ENCODE measurements at places on chromosomes 2 and 18. TPM values are rescaled to one million over a fixed set of nuclear protein-coding genes. Genes with fewer than 3 reads are reported as not detected.

DNA sequence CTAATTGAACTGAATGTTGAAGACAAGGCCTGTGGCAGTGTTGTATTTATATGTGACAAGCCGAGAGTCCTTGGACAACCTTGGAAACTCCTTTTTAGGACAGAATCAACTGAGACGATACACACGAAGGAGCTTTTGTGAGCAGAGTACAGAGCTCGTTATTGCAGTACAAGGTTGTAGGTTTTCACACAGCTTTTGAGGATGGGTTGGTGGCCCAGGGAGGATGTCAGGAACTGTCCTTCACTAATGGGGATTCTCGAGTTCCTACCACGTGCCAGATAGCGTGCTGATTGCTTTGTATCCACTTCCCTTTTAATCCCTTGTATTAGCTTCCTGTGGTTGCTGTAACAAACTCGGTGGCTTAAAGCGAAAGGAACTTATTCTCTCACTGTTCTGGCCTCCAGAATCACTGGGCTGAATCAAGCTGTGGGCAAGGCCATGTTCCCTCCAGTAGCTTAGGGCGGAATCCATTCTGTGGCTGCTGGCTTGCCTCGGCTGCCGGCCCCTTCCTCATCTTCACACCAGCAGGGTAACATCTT is 20.2 kb downstream of the INPP4A start:
- DNase-seq = peak; percentile 32

DNA sequence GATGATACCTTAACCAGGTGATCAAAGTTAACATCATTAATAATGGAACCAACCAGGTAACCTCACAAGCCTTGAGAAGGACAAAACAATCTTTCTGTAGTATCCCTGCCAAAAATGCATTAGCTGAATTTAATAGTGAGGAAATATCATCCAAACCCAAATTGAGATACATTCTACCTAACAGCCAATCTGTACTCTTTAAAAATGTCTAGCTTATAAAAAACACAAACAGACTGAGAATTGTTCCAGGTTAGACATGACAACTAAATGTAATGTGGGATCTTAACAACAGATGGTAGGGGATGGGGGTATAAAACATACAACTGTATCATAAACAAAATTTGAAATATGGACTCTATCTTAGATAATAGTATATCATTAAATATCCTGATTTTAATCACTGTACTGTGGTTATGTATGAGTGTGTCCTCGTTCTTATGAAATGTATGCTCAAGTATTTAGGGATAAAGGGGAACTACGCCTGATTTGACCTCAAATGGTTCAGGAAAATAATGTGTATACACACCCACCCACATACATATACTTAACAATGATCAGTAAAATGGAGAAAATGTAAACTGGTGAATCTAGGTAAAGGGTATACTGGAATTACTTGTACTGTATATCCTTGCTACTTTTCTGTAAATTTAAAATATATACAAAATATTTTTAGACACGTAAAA is 1.7 kb downstream of the FANCL start:
- DNase-seq = no peak

DNA sequence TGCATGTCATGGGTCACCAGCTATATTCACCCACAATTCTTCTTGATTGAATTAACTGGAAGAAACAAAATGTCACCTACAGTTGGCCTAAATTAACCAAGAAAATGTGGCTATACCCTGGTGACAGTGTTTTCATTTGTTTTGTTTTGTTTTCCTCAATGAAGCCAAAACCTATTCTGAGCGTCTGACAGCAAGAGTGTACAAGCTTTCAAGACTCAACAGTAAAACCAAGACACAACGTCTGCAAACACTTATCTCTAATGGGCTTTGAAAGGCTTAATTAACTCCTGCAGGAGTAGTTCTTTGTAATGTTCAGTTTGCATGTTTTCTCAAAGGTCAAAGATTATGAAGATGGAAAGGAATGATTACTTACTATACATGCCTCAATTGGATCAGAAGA is 827.6 kb upstream of the KLHL29 start:
- no peak for DNase-seq

DNA sequence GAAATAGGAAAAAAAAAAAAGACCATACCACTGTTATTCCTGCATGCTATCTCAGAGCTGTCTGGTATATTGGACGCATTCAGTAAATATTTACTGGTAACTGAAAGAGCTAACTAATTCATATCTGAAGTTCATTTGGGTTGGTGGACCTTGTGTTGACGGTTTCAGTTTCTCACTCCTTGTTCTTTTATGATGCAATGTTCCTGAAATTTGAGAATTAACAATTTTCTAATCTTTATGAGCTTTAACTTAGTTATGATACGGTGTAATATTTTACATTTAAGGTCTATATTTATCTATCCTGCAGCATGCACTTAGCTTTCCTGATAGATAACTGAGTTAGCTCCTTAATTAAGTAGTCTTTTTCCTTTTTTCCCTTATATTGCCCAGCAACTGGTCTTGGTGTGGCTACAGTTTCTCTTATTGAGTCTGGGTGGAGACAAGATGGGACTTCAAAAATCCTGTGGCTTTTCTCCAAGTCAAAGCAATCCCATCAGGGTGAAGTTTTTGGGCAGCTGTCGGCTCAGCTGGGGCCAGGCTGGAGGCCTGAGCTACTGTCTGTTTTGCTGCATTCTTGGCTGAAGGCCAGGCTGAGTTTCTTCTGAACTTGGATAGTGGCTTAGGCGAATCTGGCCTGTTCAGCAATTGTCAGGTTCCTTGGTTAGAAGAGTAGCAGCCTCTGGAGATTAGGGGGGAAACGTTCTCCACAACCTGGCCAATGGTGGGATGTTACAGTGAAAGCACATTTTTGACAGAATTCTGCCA is 78.4 kb upstream of the MEX3C start:
- DNase-seq = no peak

DNA sequence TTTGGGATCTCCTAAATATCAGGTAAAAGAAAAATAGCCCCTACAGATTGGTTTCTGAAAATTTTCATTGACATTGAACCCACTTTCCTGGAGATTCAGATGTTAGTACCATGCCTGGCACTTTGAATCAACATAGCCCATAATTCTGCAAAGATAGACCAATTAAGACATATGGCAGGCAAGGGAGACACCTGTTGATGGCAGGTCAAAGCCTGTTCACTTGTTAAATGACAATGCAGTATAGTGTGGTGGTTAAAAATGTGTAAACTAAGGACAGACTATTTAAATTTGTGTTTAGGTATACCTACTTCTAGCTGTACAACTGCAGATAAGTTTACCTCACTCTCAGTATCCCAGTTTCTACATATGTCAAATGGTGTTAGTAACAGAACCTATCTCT is 178.1 kb upstream of the MMADHC start:
- no peak for DNase-seq

DNA sequence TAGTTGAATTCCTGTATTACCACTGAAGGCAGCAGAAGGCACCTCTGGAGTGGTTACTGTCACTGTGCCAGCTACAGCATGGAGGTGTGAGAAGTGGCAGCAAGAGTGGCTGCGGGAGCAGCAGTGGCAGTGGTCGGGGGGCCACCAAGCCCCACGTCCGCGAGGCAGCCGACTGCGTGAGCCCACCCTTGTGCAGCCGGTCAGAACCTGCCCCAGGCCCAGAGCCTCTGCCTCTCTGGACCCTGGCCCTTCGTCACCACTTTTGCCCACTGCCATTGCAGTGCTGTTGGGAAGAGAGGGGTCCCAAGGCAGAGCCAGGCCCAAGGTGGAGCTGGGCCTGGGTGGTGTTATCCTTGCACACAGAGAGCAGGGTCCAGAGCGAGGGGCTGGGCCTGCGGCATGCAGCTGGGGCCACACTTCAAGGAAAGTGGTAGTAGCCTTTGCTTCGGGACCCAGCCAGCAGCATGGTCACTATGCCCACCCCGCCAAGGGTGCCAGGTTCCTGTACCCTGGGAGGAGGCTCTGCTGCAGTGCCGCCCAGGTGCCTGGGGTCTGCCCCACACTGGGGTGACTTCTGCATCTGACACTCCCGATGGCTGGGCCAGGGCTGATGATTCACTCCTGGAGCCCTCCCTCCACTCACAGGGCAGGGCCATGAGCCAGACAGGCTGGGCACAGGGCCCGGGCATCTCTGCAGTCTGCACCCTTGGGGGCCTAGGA is 450.1 kb upstream of the LRATD1 start:
- DNase-seq = no peak

GRCh38 chr2:10373931-10374330 is 71.2 kb downstream of the HPCAL1 start:
- no peak for DNase-seq

GRCh38 chr2:88669482-88670214 is 21.8 kb upstream of the RPIA start:
- DNase-seq = peak; percentile 45

- no peak for DNase-seq
These were observed 1606.3 kb downstream of the SUCLG1 start for GRCh38 chr2:82852787-82853186.

DNA sequence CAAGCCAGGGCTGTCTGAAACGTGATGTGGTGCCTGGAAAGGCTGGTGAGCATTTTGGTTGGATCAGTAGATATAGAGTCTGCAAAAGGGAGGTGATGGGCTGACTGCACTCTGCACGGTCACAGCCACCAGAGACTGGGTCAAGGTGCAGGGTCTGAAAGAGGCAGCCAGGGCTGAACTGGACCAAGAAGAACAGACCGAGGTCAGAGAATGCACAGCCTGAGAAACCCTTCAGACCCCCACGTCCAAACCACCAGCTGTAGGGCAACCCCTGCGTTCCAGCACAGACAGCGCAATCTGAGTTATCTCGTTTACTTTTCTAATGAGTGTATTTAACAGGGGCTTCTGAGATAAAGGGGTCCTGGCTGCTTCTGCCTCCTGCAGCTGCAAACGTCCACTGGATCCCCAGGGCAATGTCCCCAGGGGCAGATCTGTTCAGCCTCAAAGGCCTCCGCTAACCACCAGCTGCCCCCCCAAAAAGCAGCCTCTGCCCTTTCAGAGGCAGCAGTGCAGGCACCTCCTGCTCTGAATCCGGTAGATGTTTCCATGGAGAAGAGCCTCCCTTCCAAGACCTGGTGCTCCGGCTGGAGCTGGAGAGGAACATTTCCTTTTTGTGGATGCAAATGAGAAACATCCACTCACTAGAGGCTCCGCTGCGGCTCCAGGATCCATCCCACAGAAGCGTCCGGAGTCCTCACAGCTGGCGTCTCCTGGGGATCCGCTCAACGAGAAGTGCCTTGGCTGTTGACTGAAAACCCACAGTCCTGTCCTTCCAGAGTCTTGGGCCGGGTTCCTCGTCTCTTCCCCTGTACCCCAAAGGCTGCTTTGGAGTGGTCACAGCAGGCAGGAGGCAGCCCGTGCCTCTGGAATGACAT is 970 bp upstream of the KCNG2 start:
- no peak for DNase-seq

DNA sequence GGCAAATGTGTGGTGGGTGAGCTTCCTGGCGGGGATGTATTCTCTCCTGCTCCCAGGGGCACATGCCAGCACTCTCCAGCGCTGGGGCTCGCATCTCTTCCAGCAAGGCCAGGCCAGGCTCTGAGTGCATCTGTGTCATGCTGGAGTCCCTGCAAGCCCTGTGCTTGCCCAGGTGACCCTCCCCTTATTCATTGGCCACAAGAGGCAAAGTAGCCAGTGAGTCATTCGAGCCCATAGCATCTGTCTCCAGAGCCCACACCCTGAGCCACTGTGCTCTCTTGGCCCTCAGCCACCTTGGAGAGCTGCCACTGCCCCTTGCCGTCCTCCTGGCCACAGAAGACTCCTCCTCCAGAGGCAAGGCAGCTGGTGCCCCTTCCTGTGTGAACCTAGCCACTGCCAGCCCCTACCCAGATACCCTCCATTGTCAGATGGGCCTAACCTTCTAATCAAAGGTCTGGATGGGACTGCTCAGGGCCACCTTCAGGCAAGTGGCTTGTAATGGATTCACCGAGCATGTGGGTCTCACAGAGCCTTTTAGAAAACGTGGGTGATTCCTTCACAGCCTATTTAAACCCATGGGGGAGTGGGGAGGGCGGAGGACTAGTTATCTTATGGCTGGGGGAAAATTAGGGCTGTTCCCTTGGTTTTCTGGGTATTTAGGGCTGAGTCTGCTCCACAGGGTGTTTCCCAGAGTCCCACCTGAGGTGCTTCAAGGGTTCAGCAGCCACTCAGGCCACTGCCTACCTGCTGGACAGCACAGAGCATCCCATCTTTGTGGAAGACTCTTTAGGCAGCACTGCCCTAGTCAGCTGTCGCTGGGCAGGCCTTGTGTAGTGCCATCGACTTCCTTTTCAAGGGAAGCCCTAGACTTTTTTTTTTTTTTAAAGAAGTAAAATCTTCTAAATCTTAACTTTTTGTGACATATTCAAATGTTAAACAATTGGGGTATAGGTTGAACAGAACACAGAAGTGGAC is 137.4 kb downstream of the ACOXL start:
- peak; percentile 79 for DNase-seq

GRCh38 chr2:208490492-208490891 is 83.9 kb downstream of the PTH2R start:
- DNase-seq = no peak

- no peak for DNase-seq
These were observed 23.7 kb downstream of the FAM178B start for GRCh38 chr2:96962567-96963203.

DNA sequence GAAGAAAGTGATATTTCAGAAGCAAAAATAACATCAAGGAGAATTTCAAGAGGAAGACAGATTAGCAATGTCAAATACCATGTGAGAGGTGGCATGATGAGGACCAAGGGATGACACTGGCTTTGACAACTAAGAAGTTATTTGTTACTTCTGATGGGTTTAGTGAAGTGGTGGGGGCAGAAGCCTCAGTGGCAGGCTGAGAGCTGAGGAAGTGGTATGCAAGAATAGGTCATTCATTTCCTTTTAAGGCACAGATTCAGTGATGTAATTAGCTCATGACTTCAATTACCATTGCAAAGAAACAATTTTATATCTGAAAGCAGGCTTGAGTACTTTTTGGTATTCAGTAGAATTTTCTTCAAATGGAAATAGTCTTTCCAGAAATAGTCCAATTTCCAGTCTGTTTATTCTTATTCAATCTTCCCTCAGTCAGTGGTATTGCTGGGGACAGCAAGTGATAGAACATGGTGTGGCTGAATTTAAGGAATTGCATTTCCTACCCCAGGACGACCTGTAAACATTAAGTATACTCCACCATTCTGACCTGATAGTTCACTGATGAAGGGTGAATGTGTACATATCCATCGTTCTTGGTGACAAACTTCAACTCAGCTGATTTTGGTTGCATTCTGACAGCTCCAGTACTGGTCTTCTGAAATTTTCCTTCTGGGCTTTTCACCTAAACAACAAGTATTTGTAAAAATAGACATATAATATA is 28.2 kb downstream of the GEMIN6 start:
- no peak for DNase-seq

DNA sequence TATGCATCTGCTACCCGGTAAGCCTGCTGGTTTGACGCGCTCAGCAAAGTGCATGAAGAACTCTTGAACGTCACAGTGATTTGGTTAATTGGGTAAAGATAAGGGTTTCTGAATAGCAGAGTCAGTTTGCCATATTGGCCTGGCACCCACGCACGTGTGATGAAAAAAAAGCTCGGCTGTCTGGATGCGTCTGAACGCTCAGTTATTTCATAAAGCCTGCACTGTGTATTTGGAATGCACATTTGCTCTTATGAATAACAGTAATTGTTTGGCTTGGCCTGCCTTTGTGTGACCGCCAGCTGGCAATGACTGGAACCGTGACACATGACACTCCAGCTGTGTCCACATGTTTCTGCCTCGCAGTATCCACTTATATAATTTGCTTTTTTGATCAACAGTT is 129.2 kb upstream of the MEIS1 start:
- peak; percentile 78 for DNase-seq

GRCh38 chr2:207252979-207253645 is 87.4 kb upstream of the KLF7 start:
- DNase-seq = no peak

The FEV gene
- total RNA-seq = not detected

The HOXD10 gene
- 18.6 TPM for total RNA-seq

The UGT1A7 gene
- not detected for total RNA-seq

The KRTCAP3 gene
- not detected for total RNA-seq
